Placental pericyte (primary cell): ENCODE measurements at places on chromosomes 4 and X. TPM values are rescaled to one million over a fixed set of nuclear protein-coding genes. Genes with fewer than 3 reads are reported as not detected.

Gene GABRE
- 10.3 and 15.1 TPM in 2 replicates for total RNA-seq

Gene OTC
- total RNA-seq, result not detected in 2 replicates

Gene TLR8
- not detected in 2 replicates for total RNA-seq

Gene HS6ST2
- 0.22 TPM in 1 of 2 replicates, not detected in the other for total RNA-seq

Gene MGARP
- total RNA-seq, result 2.3 and 3.3 TPM in 2 replicates

Gene PIR
- total RNA-seq, result 4.9 and 9.4 TPM in 2 replicates

Gene HMGN5
- 1.1 TPM in 2 replicates for total RNA-seq

Gene ADH1A
- not detected in 2 replicates for total RNA-seq

Gene TMSB4X
- total RNA-seq, result 5,494 and 7,006 TPM in 2 replicates

Gene EDNRA
- 1.3 and 13.2 TPM in 2 replicates for total RNA-seq

Gene CLDN22
- not detected in 2 replicates for total RNA-seq

Gene IL2
- not detected in 2 replicates for total RNA-seq

Gene DDIT4L
- 5.6 and 12.5 TPM in 2 replicates for total RNA-seq

Gene REST
- 34.8 and 58.8 TPM in 2 replicates for total RNA-seq

Gene SULT1E1
- not detected in 2 replicates for total RNA-seq

Gene MAPK10
- total RNA-seq, result 1.8 and 3.9 TPM in 2 replicates

Gene INTS6L
- 3.3 and 5.7 TPM in 2 replicates for total RNA-seq

Gene DCAF8L1
- total RNA-seq, result not detected in 2 replicates

Gene ADAM29
- total RNA-seq, result not detected in 2 replicates

Gene MAGEB10
- not detected in 2 replicates for total RNA-seq

Gene PRDM8
- 9.6 and 29.3 TPM in 2 replicates for total RNA-seq

Gene GBA3
- total RNA-seq, result not detected in 2 replicates

Gene RPS6KA6
- total RNA-seq, result under 0.01 and 1.9 TPM in 2 replicates

Gene SAGE1
- total RNA-seq, result not detected in 2 replicates

Gene PSAPL1
- total RNA-seq, result not detected in 2 replicates

Gene RBMX
- 176 and 274 TPM in 2 replicates for total RNA-seq

Gene KIAA1210
- total RNA-seq, result not detected in 2 replicates

Gene RASL11B
- total RNA-seq, result 0.66 TPM in 1 of 2 replicates, not detected in the other

Gene S100G
- not detected in 2 replicates for total RNA-seq

Gene GAGE12E
- not detected in 2 replicates for total RNA-seq

Gene DAPP1
- not detected in 2 replicates for total RNA-seq

Gene BEX5
- not detected in 2 replicates for total RNA-seq

Gene MAGEA11
- total RNA-seq, result not detected in 2 replicates

Gene PTCHD1
- under 0.01 TPM in 1 of 2 replicates, not detected in the other for total RNA-seq

Gene RHOXF2
- not detected in 2 replicates for total RNA-seq

Gene FATE1
- total RNA-seq, result not detected in 2 replicates

Gene NUDT10
- total RNA-seq, result 0.14 TPM in 1 of 2 replicates, not detected in the other

Gene PAGE5
- total RNA-seq, result not detected in 2 replicates

Gene ERAS
- 0.22 TPM in 1 of 2 replicates, not detected in the other for total RNA-seq

Gene PRSS12
- total RNA-seq, result 14.2 and 14.9 TPM in 2 replicates

Gene TREX2
- total RNA-seq, result 0.22 and 2.4 TPM in 2 replicates

Gene EDA
- total RNA-seq, result 0.22 and 0.86 TPM in 2 replicates

Gene FAM114A1
- 319 and 352 TPM in 2 replicates for total RNA-seq

Gene SMIM10
- total RNA-seq, result 3.7 and 3.9 TPM in 2 replicates

Gene TMEM187
- 5.9 and 8.0 TPM in 2 replicates for total RNA-seq

Gene GYPE
- under 0.01 and 0.43 TPM in 2 replicates for total RNA-seq

Gene CSAG2
- total RNA-seq, result not detected in 2 replicates

Gene ETDB
- total RNA-seq, result not detected in 2 replicates

Gene ABCG2
- total RNA-seq, result 17.8 and 52.5 TPM in 2 replicates

Gene RAB33A
- total RNA-seq, result 0.72 and 3.3 TPM in 2 replicates

Gene MAB21L2
- 0.14 TPM in 1 of 2 replicates, not detected in the other for total RNA-seq
